ENCODE measurements at places on chromosomes 5 and 9. TPM values are rescaled to one million over a fixed set of nuclear protein-coding genes. Genes with fewer than 3 reads are reported as not detected.

FOXD4L6 gene
- not detected for polyA plus RNA-seq

NRG2 gene
- 2.1 TPM for polyA plus RNA-seq

ZNF483 gene
- 1.5 TPM for polyA plus RNA-seq

MLLT3 gene
- 41.4 TPM for polyA plus RNA-seq

GRCh38 chr5:39648085-39648847, 223.5 kb upstream of the DAB2 start:
- no peak for DNase-seq

DNA sequence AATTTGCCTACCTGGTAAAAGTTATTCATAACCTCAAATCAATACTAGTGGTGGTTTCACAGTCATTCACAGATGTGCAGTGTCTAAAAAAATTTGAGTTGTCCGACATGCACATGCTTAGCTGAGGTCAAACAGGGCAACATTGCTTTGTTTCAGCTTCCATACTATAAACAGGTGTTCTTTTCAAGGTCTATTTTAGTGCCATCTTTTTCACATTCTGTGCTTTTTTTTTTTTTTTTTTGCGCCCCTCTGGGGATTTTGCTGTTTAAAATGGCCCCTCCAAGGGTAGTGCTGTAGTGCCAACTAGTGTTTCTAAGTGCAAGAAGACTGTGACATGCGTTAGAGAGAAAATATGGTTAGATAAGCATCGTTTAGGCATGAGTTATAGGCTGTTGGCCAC, 14.5 kb downstream of the PHAX start:
- DNase-seq, result no peak

- no peak for DNase-seq
Observed at GRCh38 chr9:38417003-38417945, 7.0 kb downstream of the IGFBPL1 start.

DNA sequence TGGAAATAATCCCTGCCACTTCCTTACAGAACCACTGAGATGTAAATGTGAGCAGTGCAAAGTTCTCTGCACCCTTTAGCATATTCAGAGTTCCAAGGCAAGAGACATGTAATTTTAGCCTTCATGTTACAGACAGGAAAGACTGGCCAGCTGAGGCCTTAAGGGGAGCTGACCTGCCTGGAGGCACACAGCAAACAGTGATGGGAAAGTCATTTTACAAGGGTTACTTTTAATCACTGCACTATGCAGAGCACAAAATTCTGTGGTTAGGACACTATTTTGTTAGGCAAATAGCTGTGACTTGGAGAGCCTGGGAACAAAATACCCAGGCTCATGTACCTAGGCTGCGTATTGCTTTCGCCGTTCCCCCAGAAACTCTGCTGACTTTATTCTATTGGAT, 30.2 kb upstream of the TNIP1 start:
- DNase-seq, result no peak

DNA sequence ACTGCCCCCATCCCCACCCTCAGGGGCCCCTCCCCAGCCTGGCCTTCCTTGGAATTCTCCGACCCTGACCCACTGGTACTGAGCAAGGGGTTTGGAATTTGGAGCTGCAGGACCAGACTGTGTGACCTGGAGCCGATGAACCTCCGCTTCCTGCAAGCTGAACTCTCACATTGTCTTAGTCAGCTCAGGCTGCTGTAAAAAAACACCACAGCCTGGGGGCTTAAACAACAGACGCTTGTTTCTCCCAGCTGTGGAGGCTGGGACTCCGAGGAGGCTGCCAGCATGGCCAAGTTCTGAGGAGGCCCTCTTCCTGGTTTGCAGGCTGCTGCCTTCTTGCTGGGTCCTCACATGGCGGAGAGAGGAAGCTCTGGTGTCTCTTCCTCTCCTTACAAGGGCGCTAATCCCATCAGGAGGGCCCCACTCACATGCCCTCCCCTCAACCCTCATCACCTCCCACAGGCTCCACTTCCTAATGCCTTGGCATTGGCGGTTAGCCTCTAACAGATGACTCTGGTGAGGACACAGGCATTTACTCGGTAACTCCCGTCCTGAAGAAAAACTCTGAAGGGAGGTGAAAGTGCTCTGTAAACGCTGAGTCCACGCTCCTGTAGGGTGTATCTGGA, 42.4 kb downstream of the C5orf15 start:
- no peak for DNase-seq

DNA sequence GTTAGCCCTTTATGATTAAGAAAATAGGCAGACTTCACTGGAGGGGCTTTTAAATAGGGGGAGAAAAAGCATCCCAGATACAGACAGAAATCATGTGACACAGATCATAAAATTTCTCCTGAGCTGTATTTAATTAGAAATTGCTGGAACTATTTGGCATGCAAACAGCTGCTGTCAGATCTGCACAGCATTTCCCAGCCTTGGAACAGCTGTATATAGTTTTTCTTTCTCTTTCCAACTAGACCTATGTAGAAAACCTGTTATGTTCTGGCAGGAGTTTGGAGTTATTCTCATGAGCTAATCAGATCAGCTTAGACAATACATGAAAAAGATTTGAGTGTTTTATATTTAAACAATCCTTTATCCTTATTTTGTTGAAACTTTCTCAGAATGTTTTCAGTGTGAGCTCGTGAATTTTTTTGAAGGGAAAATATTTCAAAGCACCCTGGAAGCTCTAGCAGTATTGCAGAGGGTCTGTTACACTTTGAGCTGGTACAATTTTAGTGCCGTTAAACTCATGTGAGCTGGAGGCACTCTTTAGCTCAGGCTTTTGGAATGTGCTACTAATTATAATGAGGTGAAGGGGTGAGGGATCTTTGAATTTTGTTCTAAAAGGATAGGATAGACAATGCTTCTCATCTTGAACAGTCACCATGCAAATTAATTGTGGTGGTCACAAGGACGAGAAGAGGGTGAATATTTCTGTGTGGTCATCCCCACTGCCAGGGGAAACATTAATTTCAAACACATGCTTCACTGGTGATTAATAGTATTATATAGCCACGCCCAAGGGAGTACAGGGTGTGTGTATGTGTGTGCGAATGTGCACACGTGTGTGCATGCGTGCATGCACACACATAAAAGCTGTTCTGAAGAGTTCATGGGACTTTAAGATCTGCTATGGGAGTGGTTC, 239.4 kb upstream of the FBXL7 start:
- peak; percentile 77 for DNase-seq

DNA sequence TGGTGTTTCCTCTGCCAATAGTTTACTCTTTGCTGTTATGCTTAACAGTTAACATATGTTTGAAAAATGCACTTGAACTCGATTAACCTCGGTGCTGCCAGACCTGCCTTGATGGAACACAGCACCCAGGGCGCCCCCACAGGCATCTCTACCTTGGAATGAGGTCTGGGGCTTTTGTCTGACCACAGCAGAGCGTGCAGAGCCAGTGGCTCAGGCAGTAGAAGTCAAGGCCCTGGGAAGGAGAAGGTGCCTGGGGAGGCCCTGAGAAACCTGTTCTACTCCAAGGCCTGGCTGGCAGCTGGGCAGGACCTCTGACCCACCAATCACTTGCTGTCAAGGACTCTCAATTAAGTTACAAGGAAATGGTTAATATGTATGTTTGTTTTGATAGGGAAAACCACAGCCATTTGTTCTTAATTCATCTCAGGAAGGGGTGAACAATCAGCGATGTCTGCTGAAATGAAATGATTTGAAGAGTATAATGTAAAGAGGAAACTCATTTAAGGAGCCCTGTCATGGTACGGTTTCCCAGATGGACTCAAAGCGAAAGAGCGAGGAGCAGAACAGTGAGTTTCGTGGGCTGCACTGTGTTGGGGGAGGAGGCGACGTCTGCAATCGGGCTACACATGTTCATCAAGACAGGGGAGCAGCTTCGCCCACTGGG, 21.9 kb downstream of the MACROH2A1 start:
- no peak for DNase-seq

DNA sequence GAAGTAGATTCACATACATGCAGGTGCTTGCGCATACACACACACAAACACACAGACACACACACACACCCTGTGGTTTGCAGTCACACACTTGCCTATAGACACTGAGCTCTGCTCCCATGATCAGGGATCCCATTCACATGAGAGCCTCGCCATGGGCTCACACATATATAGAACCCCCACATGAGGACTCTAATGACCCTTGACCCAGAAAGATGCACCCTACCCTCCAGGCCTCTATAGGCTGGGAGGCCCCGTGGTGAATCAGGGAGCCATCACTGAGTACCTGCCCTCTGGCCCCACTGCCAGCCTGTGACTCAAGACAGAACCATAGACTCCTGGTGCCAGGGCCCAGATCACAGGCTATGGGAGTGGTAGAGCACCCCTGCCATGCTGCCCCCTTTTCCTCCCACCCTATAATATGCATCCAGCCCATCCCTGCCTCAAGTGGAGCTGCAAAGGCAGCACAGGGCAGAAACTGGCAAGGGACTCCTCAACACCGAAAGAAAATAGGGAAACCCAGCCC, 3.3 kb upstream of the AQP3 start:
- no peak for DNase-seq

DNA sequence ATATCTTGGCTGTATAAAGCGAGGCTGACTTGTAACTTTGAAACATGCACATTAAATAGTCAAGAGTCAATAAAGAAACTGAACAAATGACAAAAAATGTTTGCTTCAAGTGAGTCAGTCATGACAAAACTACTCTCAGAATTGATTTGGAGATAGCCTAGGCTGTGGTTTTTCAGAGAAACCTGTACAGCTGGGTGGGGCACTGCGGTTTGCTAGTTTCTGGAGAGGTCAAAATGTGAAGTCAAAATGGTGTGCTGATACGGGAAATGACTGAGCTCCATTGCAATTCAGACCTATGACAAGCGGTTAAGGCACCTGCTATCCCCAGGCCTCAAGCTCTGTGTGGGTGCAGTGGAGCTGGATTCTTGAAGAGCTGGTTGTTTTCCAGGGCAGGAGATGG, 10.3 kb upstream of the CD180 start:
- DNase-seq, result no peak

DNA sequence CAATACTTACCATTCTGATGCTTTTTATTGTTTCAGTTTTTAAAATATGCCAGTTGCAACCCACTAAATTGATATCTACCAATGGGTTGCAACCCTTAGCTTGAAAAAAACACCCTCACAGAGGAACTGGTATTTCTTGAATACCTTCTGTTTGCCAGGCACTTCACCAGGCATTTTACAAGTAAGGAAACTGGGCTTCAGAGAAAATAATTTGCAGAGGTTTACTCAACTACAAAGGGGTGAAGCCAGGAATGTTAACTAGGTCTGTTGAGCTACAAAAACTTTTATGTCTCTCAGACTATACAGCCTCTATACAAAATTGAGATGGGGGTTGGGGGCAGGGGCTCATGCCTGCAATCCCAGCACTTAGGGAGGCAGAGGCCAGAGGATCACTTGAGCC, 65.0 kb downstream of the STX17 start:
- DNase-seq, result no peak
